ENCODE measurements at places on chromosomes 5 and 9. TPM values are rescaled to one million over a fixed set of nuclear protein-coding genes. Genes with fewer than 3 reads are reported as not detected.

The GZMA gene
- 1.7 TPM for total RNA-seq

DNA sequence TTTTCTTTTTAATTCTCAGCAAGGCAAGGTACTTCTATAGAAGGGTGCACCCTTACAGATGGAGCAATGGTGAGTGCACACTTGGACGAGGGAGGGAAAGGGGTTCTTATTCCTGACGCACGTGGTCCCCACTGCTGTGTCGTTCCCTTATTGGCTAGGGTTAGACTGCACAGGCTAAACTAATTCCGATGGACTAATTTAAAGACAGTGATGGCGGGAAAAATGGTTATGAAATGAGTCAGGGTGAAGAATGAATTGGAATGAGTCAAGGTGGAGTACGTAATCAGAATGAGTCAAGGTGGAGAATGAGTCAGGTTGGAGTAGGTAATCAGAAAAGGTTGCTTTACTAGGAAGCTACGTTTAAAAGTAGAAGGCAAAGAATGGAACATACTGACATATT, 2.1 kb upstream of the HMGCS1 start:
- DNase-seq, result no peak

- no peak for DNase-seq
Measured at GRCh38 chr9:114240647-114241558, 82.0 kb upstream of the ORM1 start.

GRCh38 chr5:73273379-73274050, 100.5 kb downstream of the TMEM174 start:
- no peak for DNase-seq

DNA sequence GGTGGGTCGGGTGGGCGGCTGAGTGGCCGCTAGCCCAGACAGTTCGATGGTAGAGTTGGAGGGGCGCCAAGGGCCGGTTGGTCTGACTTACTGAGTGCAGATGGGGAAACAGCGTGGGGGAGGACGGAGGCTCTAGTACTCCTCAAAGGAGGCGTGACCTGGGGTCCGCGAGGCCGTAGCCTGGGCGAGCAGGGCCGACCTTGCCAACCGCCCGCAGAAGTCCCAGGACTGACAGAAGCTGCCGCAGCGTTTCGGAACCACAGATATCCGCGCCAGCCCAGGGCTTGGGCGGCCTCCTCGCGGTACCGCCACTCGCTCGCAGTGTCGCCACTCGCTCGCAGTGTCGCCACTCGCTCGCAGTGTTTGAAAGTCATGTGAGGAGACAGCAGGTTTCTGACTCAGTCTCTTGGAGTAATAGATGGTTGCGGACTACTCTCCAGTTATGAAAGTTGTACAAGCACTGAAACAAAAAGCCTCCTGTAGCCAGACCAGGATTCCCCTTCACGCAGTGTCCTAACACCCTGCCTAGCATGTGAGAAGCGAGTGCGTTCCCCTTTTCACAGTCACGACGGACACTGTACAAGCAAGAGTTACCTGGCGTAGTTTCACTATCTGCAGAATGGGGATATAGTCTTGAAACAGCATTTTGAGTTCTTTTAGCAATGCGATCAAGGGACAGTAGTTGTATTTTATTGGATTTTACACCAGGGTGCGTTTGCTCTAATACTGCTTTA, 674 bp downstream of the TMEM38B start:
- peak; percentile 87 for DNase-seq

DNA sequence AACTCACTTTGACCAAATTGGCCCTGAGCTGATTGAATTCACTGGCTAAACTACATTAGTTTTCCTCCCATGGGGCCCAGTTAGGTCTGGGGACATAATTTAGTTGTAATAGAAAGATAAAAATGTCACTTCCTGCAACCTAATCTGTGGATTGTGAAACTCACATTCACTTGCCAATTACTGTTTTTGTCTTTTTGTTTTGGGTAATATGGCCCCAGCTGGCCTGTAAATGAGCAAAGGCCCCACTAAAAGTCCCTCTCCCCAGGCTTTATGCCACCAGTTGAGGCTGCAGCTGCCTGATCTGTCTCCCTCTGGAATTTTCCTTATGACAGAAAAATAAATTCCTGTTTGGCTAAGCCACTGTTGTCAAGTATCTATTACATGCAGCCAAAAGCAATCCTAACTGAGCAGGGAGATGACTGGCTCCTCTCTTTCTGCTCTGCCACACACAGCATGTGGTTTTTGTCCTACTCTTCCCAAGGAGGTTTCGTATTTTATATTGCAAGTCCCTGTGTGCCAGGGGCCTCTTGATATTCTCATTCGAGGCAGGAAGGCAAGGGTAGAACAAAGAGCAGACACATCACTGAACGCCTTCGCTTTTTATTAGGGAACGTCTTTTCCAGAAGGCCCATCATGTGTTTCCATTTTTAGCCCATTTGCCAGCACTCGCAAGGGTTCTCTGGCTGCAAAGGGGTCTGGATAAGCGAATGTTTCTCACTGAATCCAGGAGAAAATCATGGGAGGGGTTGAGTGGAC, 24.1 kb upstream of the SLC25A48 start:
- no peak for DNase-seq

DNA sequence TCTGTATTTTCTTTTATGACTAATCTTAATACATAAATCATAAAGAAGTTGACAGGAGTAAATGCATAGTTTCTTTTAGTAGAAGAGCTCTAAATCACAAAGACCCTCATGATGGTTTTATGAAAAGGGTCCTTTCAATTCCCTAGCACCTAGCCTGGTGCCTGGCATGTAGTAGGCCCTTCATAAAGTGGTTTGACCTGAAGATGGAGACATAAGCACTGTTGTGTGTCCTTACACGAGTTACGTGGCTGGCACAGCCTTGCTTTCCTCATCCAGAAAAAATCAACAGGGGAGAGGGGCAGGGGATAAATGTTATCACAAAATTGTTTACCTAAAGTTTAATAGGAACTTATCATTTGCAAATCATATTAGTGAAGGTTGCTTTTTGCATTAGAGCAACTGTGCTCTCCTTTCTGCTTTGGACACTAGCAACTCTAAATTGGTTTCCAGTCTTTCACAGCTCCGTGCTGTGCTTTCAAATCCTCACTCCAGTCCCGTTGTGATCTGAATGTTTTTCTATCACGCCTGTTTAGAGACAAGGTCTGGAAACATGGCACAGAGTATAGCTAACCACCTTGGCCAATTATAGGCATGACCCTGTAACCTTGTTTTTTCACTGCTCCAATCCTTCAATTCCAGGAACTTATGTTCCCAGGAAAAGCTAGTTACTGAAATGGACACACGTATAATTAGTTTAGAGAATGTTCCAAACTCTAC, 55.7 kb downstream of the ARL15 start:
- no peak for DNase-seq

GRCh38 chr5:16702964-16703363, 86.2 kb upstream of the RETREG1 start:
- DNase-seq, result no peak

- DNase-seq, result no peak
Measured at GRCh38 chr9:8677741-8678140, 878.2 kb upstream of the DMAC1 start.

GRCh38 chr5:172903790-172904189, 55.4 kb upstream of the RPL26L1 start:
- DNase-seq, result no peak

- no peak for DNase-seq
Measured at GRCh38 chr9:93464876-93465275, 11.5 kb upstream of the FAM120AOS start.

DNA sequence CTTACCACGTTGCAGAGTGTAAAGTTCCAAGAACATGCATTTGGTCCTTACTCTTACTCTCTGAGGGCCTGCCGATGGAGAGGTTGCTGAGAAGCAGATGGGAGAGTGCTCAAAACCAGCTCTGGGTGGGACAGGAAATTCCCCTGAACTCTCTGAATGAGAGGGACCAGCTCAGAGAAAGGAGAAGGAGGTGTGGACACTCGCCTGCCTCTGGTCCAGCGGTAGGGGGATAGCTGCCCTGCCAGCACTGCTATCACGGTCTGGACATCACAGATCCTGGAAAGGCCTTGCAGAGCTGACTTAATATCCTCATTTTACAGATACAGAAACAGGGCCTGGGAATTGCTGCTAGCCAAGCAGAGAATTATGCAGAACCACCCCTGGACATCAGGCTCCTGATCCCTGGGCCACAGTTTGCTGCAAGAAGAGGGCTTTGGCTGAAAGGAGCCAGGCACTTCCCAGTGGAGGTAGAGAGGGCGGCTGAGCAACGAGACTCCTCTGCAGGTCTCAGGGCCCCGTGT, 4.9 kb downstream of the TRAF1 start:
- DNase-seq, result no peak

- DNase-seq, result no peak
Measured at GRCh38 chr9:124660341-124660801, 110.7 kb downstream of the NR6A1 start.

The PCDHAC2 gene
- 0.30 TPM for total RNA-seq

The PTGES gene
- 4.8 TPM for total RNA-seq

The CCDC171 gene
- total RNA-seq, result 1.6 TPM

DNA sequence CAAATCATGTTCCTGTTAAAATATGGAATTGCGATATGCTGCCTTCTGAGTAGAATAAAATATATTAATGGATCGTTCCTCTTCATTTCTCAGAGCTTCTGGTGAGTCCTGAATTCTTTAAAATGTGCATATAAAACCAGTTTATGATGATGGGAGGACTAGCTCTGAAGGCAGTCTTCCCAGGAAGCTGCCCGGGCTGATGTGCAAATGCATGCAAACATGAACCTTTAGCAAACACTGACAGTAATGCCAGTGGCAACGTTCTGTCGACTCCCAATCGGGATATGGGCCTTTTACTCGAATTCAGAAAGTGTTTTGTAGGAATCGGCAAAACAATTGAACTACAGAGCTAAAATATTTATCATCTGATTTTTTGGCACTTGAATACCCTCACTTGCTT, 93.6 kb downstream of the TLE4 start:
- DNase-seq, result no peak

The FOXD4L6 gene
- total RNA-seq, result not detected

The OR1J2 gene
- total RNA-seq, result not detected

GRCh38 chr9:114941376-114941775, 11.0 kb upstream of the TNFSF8 start:
- DNase-seq, result no peak

GRCh38 chr9:112286926-112287325, 46.5 kb downstream of the PTBP3 start:
- DNase-seq, result no peak

DNA sequence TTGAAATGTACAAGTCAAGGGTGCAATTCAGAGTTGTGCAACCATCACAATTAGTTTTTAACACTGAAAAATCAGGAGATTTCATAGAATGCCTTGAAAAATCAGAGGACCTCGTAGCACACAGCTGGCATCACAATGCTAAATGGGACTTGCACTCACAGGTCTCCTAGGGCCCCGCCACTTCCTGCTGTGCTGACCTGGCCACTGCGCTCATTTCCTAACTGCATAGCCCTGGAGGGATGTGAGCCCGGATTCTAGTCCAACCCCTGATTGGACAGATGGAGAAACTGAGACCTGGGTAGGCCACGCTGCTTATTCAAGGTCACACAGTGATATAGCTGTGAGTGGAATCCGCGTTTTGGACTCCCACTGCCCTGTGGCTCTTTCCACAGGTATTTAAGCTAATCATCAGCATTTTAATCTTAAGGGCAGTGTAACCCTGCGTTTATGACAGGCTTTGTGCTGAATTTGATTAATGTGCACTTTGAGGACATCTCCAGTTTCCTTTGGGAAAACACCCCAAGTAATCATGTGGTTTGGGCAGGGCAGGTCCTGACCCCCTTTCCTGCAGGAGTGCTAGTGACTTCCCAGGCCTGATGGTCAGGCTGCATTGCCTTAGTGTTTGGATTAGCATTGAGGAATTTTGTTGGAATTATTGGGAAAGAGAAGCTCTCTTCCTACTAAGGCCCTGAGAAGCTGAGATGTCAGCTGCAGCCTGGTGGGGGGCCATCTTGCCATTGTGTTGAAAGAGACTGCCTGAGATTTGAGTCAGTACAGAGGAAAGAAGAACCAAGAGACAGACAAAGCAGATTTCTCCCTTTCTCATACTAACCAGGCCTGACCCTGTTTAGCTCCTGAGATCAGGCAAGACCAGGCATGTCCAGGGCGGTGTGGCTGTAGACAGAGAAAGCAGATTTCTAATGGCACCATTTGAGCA, 36.2 kb downstream of the STC2 start:
- DNase-seq, result no peak

GRCh38 chr5:124678922-124679519, 67.4 kb downstream of the ZNF608 start:
- DNase-seq, result no peak

GRCh38 chr5:167578977-167579692, 712.3 kb upstream of the WWC1 start:
- no peak for DNase-seq

GRCh38 chr5:96278981-96279380, 154.1 kb downstream of the PCSK1 start:
- DNase-seq, result no peak

The CNTNAP3 gene
- total RNA-seq, result 7.4 TPM

GRCh38 chr9:4108754-4109465, 191.0 kb downstream of the GLIS3 start:
- DNase-seq, result peak; percentile 44

The EQTN gene
- total RNA-seq, result not detected

DNA sequence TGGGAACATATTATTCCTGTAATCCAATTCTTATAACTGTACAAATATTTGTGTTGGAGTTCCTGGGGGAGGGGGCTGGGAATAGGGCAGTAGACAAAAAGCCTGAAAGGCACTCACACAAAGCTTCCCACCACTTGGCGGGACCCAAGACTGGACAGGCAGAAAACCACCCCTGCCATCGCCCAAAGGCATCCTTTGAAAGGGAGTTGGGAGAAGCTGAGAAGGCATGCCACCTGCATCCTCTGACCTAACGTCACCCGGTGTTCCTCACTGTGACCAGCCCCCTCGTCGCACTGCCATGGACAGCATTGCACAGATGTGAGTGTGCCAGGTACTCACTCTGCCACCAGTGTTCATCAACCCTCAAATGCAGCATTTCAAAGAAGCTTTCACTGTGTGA, 80.6 kb upstream of the SMIM23 start:
- no peak for DNase-seq

The SPATA31C2 gene
- not detected for total RNA-seq

DNA sequence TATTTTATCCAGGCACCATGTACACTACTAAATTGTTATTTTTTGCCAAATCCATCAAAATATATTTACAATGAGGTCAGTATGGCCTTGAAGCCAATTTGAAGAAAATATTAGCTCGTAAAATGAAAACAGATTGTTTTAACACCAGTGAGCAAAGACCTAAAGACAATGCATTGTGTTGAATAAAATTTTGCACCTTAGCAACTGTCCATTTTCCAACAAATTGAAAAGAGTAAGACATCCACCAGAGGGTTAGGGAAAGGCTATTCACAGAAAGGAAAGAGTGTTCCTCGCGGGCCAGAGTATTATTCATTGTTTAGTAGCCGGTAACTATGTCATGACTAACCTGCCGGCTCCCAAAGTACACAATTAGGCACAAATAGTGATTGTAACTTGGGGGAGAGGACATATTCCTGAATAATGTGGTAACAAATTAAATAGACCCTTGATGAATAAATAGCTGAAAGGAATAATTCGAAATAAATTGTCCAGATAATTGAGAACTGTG, 213.3 kb downstream of the DNAH5 start:
- DNase-seq, result no peak

All from Right ventricle myocardium inferior (tissue), 1 donor.